ENCODE measurements at places on chromosomes 2 and 18.

GRCh38 chr2:219230059-219230540 lies 494 bp downstream of the ANKZF1 start:
- DNase-seq: peak; percentile 60

DNA sequence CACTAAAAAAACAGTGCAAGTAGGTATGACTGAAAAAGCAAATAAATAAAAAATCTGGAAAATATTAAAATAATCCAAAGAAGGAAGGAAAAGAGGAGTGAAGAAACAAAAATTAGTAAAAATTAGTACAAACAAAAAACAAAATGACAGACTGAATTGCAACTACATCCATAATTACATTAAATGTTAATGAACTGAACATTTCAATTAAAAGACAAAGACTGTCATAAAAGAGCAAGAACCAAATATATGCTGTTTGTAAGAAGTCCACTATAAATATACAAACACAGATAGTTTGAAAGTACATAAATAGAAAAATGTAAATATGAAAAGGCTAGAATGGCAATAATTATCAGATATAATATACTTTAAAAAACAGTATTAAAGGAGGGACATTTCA lies 267.6 kb downstream of the WDPCP start:
- DNase-seq: no peak

DNA sequence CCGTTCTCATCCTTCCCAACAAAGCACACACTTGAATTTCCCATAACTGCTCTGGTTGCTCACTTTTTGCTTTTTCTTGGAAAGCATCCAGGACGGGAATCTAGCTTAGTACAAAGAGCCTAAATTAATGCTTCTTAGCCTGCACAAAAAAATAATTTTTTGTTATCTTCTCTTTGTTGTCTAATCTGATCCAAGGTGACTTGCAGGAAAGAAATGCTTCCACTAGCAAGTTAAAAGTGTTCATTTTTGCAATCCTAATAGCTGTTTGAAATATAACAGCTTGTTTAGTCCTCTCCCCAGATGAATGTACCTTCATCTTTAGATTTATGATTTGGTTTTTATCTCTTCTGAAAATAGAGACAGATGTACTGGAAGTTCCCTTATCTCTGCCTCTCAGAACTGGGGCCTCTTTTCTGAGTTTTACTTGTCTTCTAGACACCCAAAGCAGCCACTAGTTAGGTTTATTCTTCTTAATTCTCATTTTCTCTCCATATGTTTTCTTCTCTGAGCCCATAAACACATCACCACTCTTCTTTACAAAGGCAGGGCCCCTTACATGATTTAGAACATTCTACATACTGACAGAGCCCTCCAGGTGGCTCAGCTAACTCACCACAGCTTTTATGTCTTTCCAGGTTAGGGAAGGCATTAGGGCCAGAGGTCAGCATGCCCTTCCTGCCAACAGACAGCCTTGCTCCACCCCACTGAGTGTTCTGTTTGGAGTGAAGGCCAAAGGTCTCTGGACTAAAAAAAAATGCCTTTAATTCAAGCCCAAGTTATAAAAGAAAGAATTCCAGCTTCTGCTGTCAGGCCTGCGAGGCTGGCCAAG lies 74.7 kb upstream of the MAP4K3 start:
- no peak for DNase-seq

DNA sequence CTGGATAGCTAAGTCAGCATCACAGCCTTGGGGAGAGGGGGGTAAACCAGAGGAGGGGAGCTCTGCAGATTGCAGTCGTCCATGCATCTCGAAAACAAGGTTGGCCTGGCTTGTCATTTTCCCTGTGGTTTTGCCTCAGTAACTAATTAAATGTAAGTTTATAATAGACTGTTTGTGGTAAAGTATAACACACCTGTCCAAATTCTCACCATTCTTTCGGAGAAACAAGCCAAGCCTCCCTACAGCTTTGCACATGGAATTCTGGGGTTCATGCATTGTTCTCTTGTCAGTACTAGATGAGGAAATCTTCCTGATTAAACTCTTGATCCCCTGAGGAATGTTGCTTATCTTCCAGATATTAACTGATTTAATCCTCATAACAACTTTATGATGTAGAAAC lies 1065.2 kb upstream of the FAM98A start:
- DNase-seq: no peak

GRCh38 chr2:403682-404081 lies 115.8 kb upstream of the ALKAL2 start:
- no peak for DNase-seq

- DNase-seq: no peak
Observed at GRCh38 chr2:168458139-168458538, 2.1 kb downstream of the CERS6 start.

DNA sequence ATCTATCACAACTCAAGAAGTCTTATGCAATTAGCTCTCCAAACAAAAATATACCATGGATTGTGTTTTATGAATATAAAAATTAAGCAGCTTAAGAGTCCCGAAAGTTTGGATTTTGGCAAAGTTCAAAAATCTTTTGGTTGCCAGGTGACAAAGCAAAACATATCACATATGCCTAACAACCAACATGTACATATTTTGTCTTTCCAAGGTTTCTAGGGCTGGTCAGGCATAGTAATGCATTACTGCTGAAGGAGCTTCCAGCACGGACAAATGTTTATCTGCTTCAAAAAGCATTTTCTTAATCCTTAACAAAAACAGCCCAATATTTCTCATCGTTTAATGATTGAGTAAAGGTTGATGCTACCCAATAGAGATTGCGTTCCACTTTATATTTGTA lies 1327.1 kb upstream of the ZEB2 start:
- no peak for DNase-seq

- DNase-seq: no peak
Observed at GRCh38 chr2:107174171-107174570, 288.2 kb upstream of the ST6GAL2 start.

DNA sequence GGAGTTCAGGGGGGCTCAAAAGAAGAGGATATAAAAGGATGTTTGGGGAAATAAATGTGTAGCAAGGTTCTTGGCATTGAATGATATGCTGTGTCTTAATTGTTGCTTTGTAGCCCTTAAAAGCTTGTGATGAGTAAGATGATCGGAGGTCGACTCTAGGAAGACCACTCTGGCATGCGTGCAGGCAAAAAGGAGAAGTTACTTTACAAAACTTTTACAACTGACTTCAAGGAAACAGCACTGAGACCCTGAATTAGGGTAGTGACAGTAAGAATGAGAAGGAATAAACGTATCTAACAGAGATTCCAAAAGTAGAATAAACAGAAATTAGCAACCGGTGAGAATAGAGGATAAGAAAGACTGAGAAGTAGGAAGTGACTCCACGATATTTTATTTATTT lies 228.7 kb upstream of the TANK start:
- no peak for DNase-seq

- no peak for DNase-seq
Observed at GRCh38 chr2:235570256-235570655, 76.4 kb downstream of the AGAP1 start.

- DNase-seq: no peak
Observed at GRCh38 chr2:10495311-10495987, 47.3 kb upstream of the ODC1 start.

GRCh38 chr2:231193216-231193615 lies 5.2 kb upstream of the ARMC9 start:
- DNase-seq: no peak

GRCh38 chr2:108593547-108594098 lies 59.4 kb downstream of the LIMS1 start:
- DNase-seq: no peak
